MG63 (cell line): ENCODE measurements at places on chromosomes 5 and 9. TPM values are rescaled to one million over a fixed set of nuclear protein-coding genes. Genes with fewer than 3 reads are reported as not detected.

DNA sequence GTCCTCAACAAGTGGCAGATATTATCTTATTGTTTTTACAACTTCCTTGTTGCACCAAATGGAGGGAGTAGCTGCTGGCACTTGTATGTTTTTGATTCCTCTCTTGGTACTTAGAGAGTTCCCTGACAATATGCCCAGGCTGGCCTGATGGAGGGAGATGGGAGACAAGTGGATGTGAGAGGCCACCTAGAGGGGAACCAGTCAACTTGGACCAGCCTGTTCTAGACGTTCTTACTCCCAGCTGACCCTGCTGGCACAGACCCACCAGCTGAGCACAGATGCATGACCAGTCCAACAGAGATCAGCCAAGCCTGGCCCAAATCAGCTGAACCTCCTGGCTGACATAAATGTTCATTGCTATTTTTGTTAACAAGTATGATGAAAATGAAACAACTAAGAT lies 60.9 kb upstream of the GDNF start:
- DNase-seq: peak; percentile 77

DNA sequence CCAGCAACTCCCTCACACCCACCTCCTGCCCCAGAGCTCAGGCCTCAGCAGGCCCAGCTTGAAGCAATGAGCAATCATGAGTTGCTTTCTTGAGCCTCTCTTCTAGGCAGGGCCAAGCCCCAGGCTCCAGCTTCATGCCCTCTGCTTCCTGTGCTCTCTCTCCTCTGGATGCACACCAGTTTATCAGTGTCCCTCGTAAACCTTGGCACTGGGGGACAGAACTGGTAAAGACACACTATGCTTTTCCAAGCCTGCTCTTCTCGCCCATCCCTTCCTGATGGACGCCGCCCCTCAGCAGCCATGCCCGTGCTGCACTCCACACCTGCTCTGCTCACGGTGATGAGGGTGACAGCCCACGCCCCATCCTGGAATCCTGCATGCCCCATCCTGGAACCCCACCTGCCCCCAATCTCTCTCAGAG lies 49.4 kb upstream of the ORM1 start:
- DNase-seq: peak; percentile 81

The WWC1 gene
- total RNA-seq: 15.9 and 38.3 TPM in 2 replicates

GRCh38 chr5:169631360-169631759 lies 5.7 kb upstream of the DOCK2 start:
- DNase-seq: peak; percentile 79

DNA sequence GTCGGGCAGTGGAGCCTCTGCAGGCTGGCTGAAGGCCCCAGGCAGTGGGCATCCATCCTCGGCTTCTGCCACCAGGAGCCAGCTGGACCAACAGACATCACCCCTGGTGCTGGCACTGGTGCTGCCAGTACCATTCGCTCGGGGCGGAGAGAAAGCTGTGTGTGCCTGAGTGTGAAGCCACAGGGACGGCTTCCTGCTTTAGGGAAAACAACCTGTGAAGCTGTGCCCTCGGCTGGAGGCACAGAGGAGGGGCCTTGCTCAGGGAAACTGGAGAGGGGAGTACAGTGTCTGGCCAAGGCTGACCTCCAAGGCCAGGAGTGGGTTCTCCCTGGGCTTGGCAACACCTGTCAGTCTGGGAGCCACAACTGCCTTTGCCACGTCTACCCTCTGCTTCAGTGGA lies 38.3 kb downstream of the NEK6 start:
- peak; percentile 60 for DNase-seq
